ENCODE measurements at places on chromosomes 5 and 9. TPM values are rescaled to one million over a fixed set of nuclear protein-coding genes. Genes with fewer than 3 reads are reported as not detected.

- peak; percentile 26 for DNase-seq
Measured at GRCh38 chr5:141172381-141173204, at the start of gene PCDHB7. TSS of gene PCDHB7 (plus strand) at chr5:141172644. CDS start at chr5:141172836, 192 bp downstream.

DNA sequence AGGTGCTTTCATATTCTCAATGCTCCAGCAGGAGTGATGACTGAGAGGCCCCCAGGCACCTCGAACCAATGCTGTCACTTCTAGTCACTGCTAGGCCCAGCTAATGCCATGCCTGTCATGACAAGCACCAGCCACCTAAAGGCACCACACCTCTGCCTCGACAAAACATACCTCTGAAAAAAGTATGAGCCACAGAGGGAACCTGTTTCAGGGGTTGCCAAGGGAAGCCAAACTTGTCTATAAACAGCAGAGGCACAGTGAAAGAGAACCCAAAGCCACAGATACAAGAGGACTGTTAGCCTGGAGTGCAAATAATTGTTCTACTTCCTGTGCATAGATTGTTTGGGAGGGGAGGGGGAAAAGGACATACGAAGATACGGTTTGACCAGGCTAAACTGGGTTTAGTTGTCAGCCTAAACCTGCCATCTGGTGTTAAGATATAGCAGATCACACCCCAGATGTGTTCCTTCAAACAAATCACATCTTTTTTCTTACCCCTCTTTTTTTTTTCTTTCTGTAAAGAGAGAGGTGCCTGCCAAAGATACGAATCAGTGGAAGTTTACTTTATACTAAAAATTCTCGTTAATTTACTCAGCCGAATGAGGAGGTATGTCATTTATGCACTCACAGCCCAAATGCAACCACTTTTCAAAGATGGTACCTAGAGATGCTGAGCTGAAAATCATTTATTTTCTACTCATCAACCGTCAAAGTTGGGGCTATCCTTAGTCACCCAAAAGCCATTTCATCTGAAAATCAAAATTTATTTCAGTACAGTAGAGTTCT lies 45.7 kb downstream of the BNC2 start:
- peak; percentile 85 for DNase-seq

FREM1 gene
- not detected for total RNA-seq

DNA sequence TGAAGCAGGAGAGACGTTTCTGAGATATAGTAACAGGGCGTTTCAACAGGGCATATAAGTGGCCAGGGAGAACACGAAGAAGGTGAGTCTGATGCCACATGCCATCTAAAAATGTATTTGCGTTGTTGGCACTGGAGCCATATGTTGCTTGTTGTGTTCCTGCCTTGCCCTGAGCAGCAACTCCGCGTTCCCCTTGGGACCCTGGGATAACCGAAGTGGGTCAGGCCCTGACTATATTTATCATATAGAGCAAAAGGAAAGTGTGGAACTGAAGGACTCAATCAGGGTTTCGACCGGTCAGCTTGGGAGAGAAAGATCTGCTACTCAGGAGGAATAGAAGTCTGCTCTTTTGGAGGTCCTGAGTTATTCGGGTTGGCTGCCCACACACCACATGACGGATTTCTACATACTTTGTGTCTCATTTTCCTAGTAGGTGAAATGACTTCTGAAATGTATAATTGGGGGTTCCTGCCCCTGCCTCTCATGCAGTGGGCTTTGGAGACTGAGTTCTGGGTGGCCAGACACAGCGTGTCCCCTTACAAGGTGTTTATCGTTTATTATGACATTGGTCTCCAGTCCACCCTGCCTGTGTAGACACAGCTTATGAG lies 3.0 kb downstream of the STC2 start:
- no peak for DNase-seq

- no peak for DNase-seq
Measured at GRCh38 chr5:158261674-158262367, 402.9 kb upstream of the CLINT1 start.

GRCh38 chr9:134758949-134759607 lies 117.5 kb downstream of the COL5A1 start:
- no peak for DNase-seq

- peak; percentile 24 for DNase-seq
Measured at GRCh38 chr5:108727236-108727650, 20.5 kb upstream of the FER start.

DNA sequence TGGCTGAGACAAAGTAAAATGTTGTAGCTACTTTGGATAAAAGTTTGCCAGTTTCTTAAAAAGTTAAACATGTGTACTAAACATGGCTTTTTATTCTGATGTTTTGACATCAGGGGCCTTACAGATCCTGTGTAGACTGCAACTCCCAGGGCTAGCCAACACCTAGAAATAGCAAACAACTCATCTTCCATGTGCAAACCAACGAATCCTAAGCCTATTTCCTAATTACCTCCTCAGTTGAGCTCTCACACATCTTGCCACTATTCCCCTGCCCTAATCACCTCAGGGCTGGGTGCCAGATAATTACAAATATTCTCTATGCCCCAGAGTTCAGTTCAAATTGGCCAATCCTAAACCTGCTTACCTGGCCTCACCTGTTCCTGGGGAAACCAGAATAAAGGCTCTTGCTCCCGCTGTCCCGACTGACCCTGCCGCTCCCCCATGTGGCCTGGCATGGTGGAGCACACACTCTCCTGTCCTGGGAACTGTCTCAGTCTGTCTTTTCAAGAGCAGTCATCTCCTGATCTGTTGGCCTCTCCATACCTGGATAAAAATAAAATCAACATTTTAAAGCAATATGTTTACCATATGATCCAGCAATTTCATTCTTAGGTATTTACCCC lies 37.1 kb upstream of the FAM169A start:
- DNase-seq = no peak

GRCh38 chr9:124932333-124932732 lies 8.6 kb downstream of the GOLGA1 start:
- no peak for DNase-seq

DNA sequence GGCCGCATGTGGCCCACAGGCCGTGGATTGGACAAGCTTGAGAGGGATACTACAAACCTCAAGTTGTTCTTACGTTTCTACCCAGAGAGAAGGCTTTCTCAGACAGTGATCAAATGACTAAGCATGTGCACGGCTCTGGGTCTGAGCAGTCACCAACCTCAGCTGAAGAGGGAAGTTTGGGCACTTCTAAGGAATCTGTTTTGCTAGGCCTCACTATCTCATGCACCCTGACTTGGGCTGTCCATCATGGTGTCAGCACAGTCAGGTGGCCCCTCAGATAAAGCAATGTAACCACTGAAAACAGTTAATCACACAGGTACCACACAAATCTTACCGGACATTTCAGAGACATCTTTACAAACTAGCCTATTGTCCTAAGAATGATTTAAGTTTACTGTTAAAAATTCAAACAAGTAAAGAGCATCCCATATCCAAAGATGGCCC lies 24.6 kb downstream of the CSF2 start:
- DNase-seq = peak; percentile 74

DNA sequence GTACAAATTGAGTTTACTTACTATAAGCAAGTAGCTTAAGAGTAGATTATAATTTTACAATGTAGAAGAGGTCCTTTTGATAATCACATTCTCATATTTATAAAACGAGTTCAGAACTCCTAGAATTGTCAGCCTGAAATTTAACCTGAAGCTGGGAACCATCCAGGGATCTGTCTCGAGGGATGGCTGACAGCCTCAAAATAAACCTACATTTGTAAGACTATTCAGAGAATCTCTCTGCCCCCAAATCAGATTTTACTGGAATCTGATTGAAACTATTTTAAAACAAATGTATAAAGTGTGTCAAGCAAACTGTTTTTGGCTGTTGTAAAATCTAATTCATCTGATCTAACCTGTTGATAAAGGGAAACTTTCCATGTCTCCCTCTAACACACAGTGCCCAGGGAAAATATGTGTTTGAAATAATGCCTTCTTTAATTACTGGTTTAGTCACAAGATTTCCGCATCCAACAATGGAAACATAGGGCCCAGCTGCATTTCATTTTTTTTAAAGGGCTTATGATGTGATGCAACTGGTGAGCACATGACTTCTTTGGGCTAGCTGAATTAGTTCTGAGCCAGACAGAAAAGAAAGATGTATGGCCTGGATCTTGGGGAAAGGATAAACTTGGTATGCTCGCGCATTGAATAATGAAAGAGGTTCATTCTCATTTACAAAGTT lies 30.3 kb downstream of the SLC25A46 start:
- peak; percentile 83 for DNase-seq

- DNase-seq = peak; percentile 31
Measured at GRCh38 chr9:36456480-36457065, 56.5 kb upstream of the RNF38 start.

TNFSF8 gene
- total RNA-seq = not detected

SNCAIP gene
- 22.5 TPM for total RNA-seq

DNA sequence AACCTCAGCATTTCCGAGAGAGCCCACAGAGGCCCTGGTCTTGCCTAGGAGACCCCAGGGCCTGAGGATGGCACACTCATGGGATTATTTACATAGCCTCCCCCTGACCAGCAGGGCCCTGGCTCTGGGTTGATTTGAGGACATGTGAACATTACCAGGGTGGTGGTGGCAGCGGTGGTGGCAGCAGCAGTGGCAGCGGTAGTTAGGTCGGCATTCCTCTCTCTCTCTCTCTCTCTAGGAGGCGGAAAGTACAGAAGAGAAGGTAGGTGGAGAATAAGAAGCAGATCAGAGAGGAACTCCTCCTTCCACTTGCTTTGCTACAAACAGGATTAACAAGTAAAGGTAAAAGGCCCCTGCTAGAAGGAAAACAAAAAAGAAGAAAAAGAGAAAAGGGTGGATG lies 39.3 kb downstream of the B4GALT1 start:
- DNase-seq = no peak

MYO10 gene
- total RNA-seq = 93.0 TPM

GRCh38 chr5:149537374-149537975 lies 13.8 kb downstream of the CSNK1A1 start:
- DNase-seq = no peak

GRCh38 chr5:141889282-141889871 lies 11.2 kb upstream of the PCDH1 start:
- DNase-seq = no peak

GRCh38 chr9:1156794-1157550 lies 106.8 kb downstream of the DMRT2 start:
- no peak for DNase-seq

DNA sequence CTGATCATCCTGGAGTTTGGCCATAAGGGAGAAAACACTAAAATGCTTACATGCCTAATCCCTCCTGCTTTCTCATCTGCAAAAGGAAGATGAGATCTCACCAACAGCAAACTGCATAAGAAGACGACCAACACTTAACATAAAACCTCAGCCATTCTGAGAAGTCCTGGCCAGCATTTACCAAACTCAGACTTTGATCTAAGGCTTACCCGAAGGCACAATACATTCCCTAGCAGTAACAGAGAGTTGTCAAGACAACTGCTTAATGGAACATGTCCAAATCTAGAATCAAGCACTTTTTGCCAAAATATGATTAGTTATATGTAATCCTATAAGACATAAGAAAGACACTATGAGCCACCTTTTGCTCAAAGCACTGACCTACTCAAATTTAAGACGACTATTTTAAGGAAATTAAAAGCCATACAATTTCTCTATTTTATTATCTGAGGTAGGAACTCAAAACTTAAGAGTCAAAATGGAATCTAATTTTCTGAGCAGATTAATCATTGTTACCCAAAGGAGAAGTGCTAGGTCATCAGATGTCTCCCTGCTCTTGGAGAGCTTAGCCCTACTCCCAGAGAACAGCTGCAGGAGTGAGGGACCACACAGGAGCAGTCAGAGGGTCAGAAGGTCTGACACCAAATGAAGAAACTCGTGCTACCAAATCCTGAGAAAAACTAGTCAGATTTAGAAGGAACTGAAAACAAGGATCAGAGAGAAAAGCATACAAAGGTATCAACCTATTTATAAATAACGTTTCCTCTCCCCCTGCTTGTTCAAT lies 39.3 kb downstream of the EPB41L4A start:
- no peak for DNase-seq

GRCh38 chr5:43019614-43020398 lies 20.3 kb downstream of the ANXA2R start:
- peak; percentile 91 for DNase-seq

RASGEF1C gene
- total RNA-seq = not detected

BTNL8 gene
- total RNA-seq = not detected

ADGRV1 gene
- under 0.01 TPM for total RNA-seq

COL27A1 gene
- 2.2 TPM for total RNA-seq

DNA sequence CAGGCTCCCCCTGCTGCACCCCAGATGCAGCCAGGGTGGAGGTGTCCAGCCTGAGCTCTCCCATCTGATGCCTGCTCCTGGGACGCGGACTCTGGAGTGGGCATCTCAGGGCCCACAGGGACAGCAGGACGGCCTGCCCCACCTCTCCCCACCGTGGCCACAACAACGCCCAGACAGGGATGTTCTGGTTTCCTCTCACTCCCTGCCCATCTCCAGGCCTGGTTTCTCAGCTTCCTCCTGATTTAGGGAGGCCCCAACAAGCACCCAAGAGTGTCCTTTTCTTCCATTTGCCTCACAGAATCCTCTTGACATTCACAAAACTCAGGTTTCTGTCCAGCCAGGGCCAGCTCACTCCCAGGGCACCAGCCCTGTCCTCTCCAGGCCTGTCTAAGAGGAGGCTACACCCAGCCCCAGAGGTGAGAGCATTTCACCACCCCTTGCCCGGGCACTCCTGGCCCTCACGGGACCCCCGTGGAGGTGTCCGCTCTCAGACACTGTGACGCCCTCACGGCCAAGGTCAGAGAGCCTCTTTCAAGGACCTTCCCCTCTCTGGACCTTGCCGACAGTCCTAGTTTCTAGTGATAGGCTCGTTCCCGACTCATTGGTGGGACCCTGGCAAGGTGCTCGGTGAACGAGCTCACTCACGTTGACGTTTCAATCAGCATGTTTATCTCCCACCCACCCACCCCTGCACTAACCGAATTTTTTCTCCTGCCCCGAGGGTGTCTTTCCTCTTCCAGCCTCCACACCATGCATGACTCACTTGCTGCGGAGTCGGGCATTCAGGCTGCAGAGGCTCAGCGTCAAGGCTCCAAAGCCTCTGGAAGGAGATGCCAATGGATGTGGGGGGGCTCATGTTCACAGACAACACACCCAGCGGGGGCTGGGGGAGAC lies 62.0 kb upstream of the UNC5A start:
- DNase-seq = no peak

GRCh38 chr9:96874947-96875460 lies 20.7 kb upstream of the ZNF782 start:
- DNase-seq = peak; percentile 59

- no peak for DNase-seq
Measured at GRCh38 chr9:93953496-93954433, 1.4 kb downstream of the BARX1 start.

C7 gene
- 0.54 TPM for total RNA-seq

PDCD1LG2 gene
- total RNA-seq = 33.3 TPM

LCNL1 gene
- total RNA-seq = not detected
